ENCODE measurements at places on chromosomes 7 and 10.

DNA sequence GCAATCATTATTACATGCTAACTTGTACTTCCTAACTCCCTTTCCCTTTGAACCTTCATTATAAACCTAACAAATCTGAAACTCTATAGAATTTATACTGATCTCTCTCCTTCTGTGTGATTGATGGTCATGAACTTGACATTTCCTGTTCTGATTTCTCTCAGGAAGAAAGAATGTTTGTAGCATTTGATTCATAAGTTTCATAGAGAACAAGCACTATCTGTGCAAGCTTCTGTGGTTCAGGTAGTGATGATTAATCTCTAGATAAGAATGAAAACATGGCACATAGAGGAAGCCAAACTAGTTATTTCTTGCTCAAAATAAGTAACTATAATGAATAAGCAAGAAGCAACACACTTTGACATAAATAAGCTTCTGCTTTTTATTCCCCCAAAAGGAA lies 34.2 kb downstream of the TFPI2 start:
- no peak for DNase-seq

DNA sequence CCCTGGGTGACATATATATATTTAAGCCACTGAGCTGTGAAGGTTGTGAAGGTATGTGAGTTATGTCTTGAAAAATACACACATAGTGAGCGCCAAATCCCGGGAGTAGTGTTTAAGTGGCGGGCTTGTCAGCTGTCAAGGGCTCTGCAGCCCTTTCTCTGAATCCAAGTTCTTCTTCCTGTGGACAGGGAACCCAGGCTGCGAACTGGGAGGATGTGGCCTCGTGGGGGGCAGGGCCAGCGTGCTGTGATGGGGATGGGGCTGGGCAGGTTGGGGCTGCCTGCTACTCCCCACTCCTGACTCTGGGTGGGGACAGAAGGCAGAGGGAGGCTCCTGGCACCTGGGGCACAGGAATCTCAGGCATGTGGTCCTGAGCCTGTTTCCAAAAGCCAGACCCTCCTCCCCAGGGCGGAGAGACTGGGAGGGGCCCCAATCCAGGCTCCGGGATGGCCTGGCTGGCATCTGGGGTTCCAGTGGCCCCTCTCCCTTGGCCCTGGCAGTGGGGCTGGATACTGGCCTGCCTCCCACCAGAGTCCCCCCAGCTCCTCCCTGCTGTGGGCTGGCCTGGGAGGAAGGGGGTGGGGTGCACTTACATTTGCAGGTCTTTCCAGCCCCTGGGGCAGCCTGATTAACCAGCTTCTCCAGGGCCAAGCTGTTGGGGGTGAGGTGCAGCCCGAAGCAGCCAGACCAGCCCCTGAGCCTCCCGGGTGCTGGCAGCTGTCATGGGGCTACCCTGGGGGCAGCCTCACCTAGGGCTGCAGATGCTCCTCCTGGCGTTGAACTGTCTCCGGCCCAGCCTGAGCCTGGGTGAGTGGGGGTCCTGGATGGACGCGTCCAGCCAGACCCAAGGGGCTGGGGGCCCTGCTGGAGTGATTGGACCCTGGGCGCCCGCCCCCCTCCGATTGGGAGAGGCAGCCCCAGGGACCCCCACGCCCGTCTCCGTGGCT lies at the start of gene UPK3B:
Gene UPK3B, plus strand, starts transcription at position 622 of the 947 bp plus-strand sequence. Its CDS starts 101 bp downstream, at position 723.
- DNase-seq, result no peak

GRCh38 chr10:103852189-103852711 lies 3.1 kb downstream of the SH3PXD2A start:
- DNase-seq, result peak; percentile 88

- peak; percentile 35 for DNase-seq
Observed at GRCh38 chr7:184294-185264, 7.8 kb upstream of the FAM20C start.

- no peak for DNase-seq
Observed at GRCh38 chr10:98318861-98319260, 50.9 kb upstream of the LOXL4 start.

GRCh38 chr10:114448897-114449296 lies 44.6 kb upstream of the AFAP1L2 start:
- no peak for DNase-seq
